ENCODE measurements at places on chromosomes 3 and 15.
A peak's percentile ranks its signal among the peaks of the same experiment; 100 is the strongest.

DNA sequence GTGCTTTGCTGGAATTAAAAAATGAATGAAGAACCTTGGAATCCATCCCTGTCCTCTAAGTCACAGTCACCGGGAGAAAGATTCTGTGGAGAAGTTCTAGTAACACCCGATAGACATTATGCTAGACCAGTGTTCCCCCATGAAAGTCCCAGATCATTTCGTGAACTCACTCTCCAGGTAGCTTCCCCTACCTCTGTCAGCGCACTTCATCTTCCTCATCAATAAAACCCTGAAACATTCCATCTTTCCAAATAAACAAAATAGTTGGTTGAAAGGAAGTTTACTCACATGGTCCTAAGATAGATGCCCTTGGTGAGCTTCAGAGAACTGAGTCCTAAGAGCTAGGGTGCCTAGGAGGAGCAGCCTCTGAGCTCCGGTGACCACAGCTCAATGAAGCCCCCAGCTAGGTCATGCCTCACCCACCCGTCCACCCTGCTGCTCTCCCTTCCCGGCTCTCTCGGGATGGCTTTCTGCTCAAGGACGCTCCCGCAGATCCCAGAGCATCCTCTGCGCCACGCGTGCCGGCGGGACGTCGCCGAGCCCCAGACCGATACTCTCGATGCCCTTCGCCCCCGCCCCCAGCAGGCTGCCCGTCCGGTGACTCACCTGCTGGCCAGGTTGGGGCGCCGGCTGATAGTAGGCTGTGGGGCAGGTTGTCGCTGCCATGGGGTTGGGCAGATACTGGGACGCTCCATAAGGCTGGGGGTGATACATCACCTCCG, 776 bp downstream of the VGLL3 start:
- DNase-seq = no peak

- DNase-seq = no peak
Observed at GRCh38 chr3:45350680-45351079, 37.7 kb upstream of the LARS2 start.

- DNase-seq = peak; percentile 63
Observed at GRCh38 chr3:77931255-77932009, 891.5 kb downstream of the ROBO2 start.

DNA sequence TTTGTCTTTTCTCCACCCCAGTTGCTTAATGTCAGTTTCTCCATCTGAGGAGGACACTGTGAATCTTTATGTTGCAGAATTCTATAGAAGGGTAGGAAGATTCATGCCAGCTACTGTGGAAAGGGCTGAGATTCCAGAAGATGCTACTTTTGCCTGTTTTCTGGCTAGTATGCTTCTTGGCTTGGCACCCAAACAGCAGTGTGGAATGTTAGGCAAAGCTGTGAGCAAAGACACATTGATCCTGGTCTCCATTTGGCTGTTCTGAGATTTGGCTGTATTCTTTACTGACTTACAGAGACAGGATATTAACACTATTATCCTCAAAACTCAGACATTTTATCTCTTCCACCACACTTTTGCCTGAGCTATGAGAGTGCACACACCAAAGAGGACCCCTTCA, 39.3 kb downstream of the PDHB start:
- DNase-seq = no peak

- no peak for DNase-seq
Observed at GRCh38 chr15:29680465-29681165, 141.7 kb downstream of the TJP1 start.

GRCh38 chr3:105246536-105246935, 120.2 kb upstream of the ALCAM start:
- no peak for DNase-seq

DNA sequence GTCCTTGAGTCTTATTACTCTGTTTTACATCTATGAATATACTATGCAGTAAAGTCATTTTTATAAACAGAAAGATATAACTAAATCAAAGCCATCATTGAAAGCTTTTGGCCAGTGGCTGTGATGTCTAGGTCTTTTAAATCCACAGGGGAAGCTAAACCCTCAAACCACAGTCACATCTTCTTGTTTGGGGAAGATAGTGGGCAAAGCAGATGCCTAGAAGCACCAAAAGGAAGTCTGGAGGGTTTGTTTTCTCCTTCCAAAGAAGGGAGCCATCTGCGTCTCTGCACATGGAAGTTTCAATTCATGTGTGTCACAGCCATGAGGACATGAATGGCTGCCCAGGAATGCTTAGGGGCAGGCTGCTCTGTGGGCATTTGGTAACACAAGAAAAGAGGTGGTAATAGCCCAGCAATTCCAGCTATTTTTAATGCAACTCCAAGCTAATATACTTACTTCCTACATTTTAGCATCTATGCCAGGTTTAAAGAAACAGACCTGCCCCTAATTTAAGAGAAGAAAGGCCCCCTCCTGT, 322.2 kb downstream of the SLC9A9 start:
- no peak for DNase-seq

GRCh38 chr3:36557708-36558421, 177.6 kb downstream of the STAC start:
- DNase-seq = no peak

DNA sequence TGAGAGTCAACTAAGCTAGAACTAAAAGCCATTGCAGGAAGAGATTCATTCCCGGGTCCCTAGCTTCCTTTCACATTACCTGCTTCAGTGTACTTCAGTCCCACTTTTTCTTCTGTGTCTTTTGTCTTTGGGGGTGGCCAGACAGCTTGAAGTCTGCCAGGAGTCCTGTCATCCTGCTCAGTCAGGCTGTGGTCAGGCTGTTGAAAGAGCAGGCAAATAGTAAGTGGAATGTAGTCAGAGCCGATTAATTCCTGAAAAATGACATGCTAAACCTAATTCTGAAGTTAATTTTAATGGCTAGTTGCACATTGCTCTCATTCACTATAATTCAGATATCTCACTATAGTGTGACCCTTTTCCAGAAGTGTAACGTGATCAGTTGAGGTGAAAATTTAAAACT, 129.6 kb downstream of the FMN1 start:
- peak; percentile 25 for DNase-seq

- peak; percentile 60 for DNase-seq
Observed at GRCh38 chr15:62124176-62124972, 40.7 kb downstream of the C2CD4B start.

GRCh38 chr3:73500321-73500720, 124.4 kb downstream of the PDZRN3 start:
- DNase-seq = no peak

GRCh38 chr3:20280257-20280656, 94.3 kb upstream of the SGO1 start:
- no peak for DNase-seq

DNA sequence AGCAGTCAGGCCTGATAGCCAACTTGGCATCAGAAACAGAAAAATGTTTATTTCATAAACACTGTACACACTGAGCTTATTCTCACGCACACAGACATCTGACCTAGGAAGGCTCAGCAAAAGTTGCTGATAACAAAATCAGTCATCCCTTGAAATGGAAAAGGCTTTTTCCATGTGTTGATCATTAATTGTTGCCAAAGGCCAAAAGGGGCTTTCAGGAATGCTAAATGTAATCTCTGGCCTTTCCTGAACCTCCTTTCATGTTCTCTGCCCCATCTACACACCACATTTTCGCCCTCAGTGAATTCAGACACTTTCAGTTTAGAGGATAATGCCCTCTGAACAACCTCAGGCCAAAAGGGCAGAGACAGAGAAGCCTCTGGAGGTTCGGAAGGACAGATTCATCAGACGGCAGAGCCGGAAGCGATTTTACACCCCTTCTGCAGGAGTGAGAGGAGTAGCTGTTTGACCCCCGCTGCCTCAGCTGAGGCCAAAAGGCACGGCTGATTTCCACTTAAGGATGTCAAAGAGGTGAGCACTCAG, 14.5 kb downstream of the RTP4 start:
- peak; percentile 45 for DNase-seq

DNA sequence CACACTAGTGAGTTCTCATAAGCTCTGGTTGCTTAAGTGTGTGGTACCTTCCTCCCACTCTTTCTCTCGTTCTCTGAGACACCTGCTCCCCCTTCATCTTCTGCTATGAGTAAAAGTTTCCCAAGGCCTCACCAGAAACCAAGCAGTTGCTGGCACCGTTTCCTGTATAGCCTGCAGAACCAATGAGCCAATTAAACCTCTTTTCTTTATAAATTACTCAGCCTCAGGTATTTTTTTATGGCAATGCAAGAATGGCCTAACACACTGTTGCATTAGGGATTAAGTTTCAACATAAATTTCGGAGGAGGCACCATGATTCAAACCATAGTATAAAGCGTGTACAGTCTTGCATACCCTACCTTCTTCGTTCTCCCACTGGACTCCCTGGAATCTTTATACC, 252.3 kb upstream of the CHRM5 start:
- DNase-seq = no peak

DNA sequence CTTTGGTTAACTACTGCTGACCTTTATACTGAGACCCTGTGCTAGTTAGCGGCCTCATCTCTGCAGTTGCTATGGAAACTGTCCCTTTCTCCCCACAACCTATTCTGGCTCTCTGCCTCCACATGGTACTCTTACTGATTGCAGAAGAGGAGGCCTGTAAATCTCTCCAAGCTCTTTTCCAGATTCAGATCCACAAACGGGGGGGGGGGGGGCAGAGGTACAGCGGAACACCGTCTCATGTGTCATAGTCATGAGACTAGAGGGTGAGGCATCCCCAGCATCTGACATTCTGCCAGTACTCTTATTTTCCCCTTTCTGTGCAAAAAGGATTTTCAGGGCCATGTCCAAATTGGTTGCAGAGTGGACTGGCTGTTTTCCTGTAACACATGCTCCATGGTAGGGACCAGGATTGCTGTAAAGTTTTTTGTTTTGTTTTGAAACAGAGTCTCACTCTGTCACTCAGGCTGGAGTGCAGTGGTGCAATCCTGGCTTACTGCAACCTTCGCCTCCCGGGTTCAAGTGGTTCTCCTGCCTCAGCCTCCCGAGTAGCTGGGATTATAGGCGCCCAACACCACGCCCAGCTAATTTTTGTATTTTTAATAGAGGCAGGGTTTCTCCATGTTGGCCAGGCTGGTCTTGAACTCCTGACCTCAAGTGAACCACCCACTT, 8.3 kb upstream of the MAP1A start:
- DNase-seq = peak; percentile 66

DNA sequence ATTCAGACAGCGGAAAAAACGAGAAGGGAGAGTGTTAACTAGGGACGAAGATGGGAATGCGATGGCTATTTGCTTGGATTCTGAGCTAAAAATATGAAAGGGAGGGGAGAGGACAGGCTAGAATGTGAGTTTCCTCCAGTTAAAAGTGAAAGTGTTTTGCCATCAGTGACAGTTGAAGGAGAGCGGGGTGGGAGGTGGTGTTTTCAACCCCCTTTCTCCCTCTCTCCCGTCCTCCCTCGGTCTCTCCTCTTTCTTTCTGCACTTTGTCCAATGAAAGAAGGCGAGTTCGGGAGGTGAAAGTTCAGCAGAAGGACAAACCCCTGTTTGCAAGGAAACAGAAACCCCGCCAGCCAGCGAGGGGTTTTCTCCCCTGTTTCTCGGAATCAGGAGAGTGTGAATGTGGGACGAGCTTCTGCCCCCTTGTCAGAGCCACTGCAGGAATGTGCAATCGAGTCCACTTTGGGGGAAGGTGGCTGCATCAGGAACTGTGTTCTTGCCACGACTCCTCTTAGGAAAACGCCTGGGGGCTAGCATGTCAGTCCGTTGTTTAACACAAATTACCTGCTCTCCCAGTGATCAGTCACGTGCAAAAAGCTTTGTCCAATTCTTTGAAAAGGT, 975 bp upstream of the FOXP1 start:
- peak; percentile 55 for DNase-seq

- DNase-seq = no peak
Observed at GRCh38 chr15:62075595-62076277, 9.0 kb downstream of the C2CD4A start.

DNA sequence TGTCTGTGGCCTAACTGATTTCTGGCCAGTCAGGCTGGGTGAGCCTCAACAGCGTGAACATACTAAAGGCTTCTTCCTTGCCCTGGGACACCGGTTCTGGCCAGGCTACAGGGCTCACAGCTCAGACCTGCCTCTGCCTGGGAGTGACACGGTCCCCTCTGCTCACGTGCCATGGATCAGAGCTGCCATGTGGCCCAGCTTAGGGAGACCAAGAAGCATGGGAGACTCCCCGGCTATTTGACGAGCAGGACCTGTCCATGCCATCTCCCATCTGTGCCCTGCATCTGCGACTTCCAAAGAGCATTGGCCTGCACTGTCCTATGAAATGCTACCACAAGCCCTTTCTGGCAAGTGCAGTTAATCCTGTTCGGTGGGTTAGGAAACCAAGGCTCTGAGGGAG, 57.4 kb downstream of the APBA2 start:
- no peak for DNase-seq

GRCh38 chr3:12439161-12439940, 44.9 kb upstream of the TSEN2 start:
- no peak for DNase-seq

- peak; percentile 93 for DNase-seq
Observed at GRCh38 chr3:15645740-15646501, 44.4 kb downstream of the BTD start.

- no peak for DNase-seq
Observed at GRCh38 chr3:168081171-168081771, 14.5 kb downstream of the GOLIM4 start.

DNA sequence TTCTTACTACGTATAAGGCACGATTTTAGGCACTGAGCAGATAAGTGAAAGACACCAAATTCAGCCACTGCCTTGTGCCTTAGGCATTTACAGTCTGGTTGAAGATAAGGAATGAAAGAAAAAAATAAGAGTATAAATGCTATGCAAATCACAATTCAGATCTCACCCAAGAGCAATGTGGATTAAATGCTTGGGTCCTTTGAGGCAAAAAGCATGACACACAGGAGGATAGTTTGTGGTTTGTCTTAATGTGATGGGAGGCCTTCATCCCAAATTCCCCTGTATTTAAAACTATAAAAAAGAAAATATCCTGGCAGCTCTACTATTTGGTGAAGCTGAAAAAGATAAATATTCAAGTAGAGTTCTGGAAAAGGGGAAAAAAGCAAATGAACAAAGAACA, 79.8 kb downstream of the TGFBR2 start:
- DNase-seq = no peak

DNA sequence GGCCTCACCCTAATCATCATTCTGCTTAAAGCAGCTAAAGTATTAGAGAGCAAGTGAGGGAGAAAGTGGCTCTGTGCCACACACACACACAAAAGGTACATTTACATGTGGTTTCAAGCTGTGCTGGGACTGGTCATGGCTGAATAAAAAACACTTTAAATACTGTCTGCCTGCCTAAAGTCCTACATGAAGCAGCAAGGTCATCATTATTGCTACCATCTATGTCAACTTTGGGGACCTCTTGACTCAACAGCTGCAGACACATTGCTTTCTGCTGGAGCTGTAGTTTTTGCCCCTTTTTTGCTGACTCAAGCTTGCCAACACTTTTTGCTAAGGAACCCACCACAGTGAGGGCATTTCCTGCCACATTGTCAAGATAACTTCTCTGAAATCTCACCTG, 1237.9 kb downstream of the ROBO2 start:
- no peak for DNase-seq

DNA sequence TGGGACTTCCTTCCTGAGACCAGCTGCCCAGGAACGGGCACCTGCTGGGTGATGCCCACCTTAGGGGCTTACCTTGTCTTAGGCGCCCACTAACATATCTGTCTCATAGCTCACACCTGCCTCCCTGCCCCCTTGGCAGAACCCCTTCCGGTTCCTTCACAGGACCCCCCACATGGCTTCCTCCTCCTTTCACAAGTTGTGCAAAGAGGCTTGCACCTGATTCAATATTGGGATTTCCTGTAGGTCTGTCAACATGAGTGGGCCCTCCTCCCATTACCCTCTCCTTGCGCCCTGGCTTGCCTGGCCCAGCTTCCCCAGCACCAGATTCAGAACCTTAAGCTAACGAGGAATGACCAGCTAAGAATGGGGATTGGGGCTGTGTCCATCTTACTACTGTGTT, 633 bp downstream of the THPO start:
- DNase-seq = no peak
